ENCODE measurements at places on chromosomes 7 and 10. TPM values are rescaled to one million over a fixed set of nuclear protein-coding genes. Genes with fewer than 3 reads are reported as not detected.

EPHB6 gene
- total RNA-seq: 0.09 TPM

TSPAN33 gene
- total RNA-seq: 0.19 TPM

BAIAP2L1 gene
- total RNA-seq: 1.4 TPM

EPHB4 gene
- total RNA-seq: 590 TPM

TRPV6 gene
- not detected for total RNA-seq

MEPCE gene
- 56.5 TPM for total RNA-seq

IFIT1B gene
- not detected for total RNA-seq

NPSR1 gene
- not detected for total RNA-seq

HDAC9 gene
- total RNA-seq: 2.7 TPM

EPO gene
- total RNA-seq: not detected

POU6F2 gene
- total RNA-seq: not detected

CALML3 gene
- total RNA-seq: not detected

FBXL15 gene
- total RNA-seq: 12.6 TPM

SLC16A9 gene
- total RNA-seq: 0.05 TPM

SH2D4B gene
- 0.34 TPM for total RNA-seq

KIAA1217 gene
- 7.5 TPM for total RNA-seq

PNLIPRP2 gene
- total RNA-seq: not detected

GRCh38 chr7:151018421-151019129 lies 5.7 kb downstream of the ATG9B start:
- no peak for DNase-seq

- no peak for DNase-seq
Measured at GRCh38 chr10:43986374-43986773, 337.7 kb upstream of the ZNF32 start.

GRCh38 chr10:44995914-44996669 lies 4.6 kb upstream of the ZNF22 start:
- DNase-seq: peak; percentile 98

DNA sequence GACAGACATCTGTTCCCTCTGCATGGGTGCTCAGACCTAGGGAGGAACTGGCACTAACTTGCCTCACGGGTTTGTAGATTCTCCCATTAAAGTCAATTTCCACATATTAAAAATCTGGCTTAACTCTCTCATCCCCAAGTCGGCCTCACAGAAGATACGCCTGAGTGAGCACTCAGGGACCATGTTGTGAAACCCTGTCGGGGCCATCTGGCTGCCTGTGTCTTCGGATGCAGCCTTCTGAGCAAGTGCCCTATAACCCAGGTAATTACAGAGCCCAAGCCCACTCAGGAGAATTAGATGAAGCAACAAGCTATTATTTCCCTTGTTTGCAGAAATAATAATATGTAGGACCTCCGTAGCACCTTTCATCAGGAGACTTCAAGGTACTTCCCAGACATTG lies 219.3 kb upstream of the GLI3 start:
- no peak for DNase-seq

GRCh38 chr10:63675171-63675570 lies 154.0 kb downstream of the REEP3 start:
- no peak for DNase-seq

DNA sequence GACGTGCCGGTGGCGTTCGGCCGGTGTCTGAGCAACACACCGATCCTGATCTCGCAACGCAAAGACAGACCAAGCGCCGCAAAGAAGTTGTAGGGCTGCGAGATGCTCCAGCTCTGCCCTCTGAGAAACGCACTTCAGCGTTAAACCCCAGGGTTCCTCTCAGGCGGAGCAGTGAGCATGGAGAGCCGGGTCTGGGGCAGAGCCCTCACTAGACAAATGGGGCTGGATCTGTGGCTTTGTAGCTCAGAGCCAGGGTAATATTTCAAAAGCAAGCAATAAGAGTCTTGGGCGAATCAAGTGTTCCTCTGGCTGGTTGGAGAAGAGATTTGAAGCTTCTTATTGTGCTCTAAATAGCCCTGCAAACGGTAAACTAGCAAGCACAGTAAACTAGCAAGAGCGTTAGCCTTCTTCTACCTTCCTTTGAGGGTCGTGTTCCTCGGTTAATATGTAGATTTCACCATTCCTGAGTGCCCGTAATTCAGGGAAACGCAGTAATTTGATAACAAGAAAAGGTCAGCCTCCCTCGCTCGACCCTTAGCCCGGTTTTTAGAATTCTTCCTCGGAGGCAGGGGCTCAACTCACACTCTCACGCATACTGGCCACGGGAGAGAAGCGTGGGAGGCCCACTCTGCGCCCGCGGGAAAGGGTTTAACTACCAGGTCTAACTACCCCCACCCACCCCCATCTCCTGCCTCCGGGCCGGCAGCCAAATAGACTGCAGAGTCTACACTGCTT lies 6.7 kb downstream of the SKAP2 start:
- peak; percentile 33 for DNase-seq

GRCh38 chr10:71213127-71213621 lies 804 bp downstream of the UNC5B start:
- DNase-seq: peak; percentile 73

DNA sequence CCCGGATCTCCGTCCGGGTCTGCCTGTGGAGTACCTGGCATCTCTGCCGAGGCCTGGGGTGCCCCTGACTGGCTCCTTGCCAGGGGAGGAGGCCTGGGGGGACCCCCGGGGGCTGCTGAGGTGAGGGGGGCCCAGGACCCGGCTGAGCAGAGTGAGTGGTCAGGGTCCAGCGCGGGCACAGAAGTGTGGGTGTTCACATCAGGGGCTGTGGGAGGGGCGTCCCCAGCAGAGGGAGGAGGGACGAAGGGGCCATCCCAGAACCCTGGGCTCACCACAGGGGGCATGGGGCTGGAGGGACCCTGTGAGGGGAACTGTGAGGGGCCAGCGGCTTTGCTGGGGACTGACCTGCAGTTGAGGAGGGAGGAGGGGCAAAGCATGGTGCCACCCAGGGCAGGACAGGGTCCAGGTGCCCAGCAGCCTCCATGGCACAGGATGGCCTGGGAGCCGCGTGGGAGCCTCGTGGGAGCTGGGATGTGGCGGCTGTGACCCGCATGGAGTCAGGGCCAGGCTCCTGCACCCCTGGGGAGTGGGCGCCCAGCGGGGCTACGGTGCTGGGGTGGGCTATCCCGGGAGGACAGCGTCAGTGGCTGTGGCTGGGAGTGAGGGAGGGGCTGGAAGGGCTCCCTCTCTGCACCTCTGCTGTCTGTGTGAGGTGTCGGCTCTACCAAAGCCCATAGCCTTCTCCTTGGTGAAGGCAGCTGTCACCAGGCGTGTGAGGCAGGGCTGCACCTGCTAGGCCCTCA lies 91.2 kb downstream of the DNAJB6 start:
- DNase-seq: no peak

DNA sequence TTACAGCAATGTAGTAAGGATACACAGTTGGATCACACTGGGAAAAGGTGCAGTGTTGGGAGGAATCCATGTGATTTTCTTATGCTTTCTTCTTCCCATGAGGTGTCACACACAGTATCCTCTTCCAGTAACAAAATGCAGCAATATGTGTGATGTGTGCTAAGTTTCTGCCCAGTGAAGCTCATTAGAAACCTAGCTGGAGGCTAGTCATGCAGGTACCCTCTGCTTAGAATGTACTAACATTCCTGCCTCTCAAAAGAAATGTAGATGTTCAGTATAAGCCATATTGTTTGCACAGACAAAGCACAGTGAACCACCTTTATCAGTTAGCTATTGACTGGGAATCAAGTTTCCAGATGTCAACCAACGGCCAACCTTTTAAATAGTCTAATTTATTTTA lies 12.9 kb upstream of the KCND2 start:
- DNase-seq: no peak

DNA sequence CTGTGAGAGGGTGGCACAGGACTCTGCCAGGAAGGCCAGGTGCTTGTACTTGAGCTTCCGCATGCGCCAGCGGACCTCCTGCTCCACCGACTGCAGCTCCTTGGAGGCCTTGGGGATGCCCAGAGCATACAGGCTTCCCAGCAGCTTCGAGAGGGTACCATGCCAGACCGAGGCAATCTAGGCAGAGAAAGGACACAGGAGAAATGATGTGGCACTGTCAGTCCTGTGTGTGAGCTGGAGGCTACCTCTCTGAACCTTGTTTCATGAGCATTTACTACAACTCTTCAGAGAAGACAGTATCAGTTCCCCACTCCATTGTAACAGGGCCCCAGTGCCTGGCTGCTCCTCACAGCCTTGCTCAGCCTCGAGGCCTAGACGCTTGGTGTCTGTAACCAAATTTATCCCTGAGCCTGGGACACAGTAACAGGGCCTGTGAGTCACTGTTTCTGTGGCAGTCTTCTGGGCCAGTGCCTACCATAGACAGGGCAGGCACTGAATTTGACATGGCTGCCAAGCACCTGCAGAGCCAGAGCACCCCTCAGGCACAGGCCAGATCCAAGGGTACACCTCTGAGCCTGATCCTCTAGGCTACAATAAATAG lies 5.8 kb downstream of the TBRG4 start:
- DNase-seq: no peak

DNA sequence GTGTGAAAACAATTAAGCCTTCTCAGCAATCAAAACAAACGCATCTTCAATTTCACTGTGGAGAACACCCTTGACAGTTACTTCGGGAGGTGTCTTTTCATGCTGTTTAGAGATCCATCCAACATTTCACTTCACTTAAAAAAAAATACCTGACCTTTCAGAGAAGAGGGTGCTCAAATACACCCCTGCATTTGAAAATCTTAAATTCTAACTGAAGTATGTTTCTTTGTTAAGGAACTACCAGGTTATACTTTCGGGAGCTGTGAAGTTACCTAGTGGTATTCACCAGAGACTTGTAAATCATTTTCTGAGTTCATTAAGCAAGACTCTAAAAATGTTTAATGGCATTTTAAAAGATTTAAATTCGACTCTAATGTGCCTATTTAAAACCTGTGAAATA lies 38.8 kb downstream of the CNPY1 start:
- DNase-seq: no peak

GRCh38 chr10:132440791-132441565 lies 44.0 kb downstream of the PWWP2B start:
- DNase-seq: no peak

GRCh38 chr7:123751821-123752220 lies 3.0 kb upstream of the WASL start:
- DNase-seq: peak; percentile 47

DNA sequence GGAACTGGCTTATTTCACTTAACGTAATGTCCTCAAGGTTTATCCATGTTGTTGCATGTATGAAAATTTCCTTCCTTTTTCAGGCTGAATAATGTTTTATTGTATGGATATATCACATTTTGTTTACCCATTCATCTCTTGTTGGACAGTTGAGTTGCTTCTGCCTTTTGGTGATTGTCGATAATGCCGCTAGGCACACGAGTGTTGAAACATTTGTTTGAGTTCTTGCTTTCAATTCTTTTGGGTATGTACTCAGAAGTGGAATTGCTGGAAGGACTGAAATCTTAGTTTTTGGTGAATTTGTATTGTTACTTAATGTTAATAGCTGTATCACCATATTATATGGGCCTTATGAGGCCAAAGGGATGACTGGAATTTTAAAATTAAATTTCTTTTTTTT lies 23.6 kb downstream of the CCNY start:
- DNase-seq: no peak

- DNase-seq: no peak
Measured at GRCh38 chr10:131259535-131259934, 52.0 kb downstream of the TCERG1L start.

GRCh38 chr7:44466300-44467216 lies 23.9 kb downstream of the NUDCD3 start:
- peak; percentile 51 for DNase-seq

GRCh38 chr10:61047788-61048560 lies 104.0 kb upstream of the RHOBTB1 start:
- no peak for DNase-seq

GRCh38 chr7:77330169-77330882 lies 85.8 kb downstream of the GSAP start:
- DNase-seq: peak; percentile 90

GRCh38 chr7:157125376-157126223 lies 13.1 kb upstream of the UBE3C start:
- no peak for DNase-seq

- DNase-seq: no peak
Measured at GRCh38 chr10:26217396-26218086, 967 bp downstream of the GAD2 start.

DNA sequence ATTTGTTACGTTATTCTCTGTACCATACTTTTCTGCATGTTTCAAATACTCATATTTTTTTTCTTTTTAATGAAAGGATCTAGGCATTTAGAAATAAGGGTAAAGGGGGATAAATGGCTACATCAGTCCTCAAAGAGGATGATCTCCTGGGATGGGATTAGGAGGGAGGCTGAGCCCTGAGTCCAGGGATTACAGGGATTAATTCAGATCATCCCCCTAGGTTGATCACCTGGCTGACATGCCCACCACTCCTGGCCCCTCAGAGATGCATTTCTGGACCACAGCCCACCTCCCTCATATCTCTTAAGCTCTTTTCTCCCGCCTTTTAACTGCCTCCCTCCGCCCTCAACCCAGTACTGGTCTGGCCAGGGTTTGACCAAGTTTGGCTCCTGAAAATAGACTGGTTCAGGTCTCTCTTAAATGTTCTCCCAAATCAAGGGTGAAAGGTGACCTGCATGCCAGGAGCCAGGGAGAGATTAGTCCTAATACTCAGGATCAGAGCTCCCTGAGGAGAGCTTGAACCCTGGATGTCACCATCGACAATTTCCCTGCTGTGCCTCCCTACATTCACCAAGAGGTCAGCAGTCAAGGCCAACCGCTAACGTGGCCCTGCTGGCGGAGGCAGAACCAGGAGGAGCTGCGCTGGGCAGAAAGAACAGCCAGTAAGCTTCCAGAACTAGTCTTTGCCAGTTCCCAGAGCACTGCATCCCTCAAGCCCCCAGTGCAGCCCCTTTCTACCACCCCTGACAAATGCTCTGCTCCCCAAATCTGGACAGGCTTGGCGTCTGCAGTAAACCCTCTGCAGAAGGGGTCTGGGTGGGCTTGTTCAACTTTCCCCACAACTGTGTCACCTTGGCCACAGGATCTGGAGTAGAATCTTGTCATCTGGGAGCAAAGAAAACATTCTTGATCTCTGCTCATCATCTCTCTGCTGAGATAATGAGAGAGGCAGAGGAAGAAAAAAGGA lies 3.0 kb upstream of the CCDC136 start:
- no peak for DNase-seq

- DNase-seq: no peak
Measured at GRCh38 chr10:131920151-131920550, 19.3 kb downstream of the PPP2R2D start.

Measured in dermis blood vessel endothelial cell (primary cell).